H54 (cell line): ENCODE measurements at places on chromosomes 7 and 10.

DNA sequence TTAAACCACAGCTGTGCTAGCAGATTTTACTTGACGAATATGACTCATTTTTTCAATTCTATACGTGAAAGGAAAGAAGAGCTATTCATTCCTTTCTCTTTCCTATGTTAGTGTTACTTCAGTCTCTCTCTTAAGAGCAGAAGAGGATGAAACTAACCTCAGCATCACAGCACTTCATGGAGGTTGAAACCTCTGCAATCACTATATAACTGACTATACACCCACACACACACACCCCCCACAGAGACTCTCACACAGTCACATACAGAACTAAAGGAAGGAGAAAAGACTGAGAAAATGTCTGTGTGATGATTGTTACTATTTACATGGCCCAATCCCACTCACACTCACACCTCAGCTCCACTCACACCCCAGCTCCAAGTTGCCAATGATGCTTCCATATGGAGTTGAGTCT, 104.2 kb downstream of the KIF20B start:
- DNase-seq = no peak

DNA sequence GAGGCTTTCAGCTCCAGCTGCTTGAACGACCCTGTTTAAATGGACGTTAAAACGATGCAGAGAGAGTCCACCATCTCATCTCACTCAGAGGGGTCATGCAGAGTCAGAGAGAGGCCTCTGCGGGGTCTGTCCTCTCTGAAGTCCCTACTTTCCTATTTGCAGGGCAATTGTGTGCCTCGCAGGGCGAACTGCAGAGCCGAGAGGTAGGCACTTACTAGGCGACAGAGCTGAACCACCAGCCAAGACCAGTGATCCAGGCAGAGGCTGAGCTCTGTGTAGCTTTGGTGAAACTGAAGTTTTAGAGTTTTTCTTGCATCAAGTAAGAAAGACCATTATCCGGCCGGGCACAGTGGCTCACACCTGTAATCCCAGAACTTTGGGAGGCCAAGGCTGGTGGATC, 64.1 kb upstream of the CUX1 start:
- no peak for DNase-seq

DNA sequence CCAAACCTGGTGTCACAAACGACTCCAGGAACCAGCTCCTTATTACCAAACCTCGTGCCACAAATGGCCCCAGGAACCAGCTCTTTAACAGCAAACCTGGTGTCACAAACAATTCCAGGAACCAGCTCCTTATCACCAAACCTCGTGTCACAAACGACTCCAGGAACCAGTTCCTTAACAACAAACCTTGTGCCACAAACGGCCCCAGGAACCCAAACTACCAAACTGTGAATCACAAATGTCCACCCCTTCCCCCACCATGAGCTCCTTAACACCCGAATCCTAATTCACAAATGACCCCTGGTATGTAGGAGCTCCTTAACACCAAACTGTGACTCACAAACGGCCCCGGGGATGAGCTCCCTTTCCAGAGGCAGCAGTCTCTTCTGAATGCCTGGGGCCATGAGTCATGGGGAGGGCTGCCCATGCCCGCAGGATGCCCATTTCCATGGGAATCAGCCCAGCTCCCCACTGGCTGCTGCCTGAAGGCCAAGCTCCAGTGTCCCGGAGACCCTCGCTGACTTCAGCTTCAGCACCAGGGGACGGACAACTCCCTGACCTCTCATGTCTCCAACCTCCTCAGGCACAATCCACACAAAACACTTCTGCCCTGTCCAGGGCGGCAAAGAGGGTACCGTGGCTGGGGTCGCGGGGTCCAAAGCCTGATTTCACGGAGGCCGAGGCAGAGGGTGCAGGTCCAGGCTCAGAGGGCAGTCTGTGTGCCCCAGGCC, 213.1 kb downstream of the ELFN1 start:
- DNase-seq = peak; percentile 100

DNA sequence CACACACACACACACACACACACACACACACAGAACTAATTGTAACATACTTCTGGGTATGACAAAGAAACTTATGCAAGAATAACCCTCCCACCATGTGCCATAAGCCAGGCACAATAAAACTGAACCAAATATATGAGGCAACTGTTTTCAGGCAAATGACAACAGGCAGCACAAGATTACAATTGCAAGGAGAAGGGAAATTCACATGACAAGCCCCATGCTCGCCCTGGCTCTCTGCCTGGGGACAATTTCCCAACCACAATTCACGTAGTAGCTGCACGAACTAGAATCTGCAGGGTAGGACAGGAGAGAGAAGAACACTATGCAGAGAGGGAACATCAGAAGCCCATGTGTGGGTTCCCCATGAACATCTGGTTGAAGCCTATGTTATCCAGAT, 143.3 kb downstream of the CALN1 start:
- no peak for DNase-seq

GRCh38 chr7:32142649-32143048, 72.4 kb upstream of the PDE1C start:
- DNase-seq = no peak

DNA sequence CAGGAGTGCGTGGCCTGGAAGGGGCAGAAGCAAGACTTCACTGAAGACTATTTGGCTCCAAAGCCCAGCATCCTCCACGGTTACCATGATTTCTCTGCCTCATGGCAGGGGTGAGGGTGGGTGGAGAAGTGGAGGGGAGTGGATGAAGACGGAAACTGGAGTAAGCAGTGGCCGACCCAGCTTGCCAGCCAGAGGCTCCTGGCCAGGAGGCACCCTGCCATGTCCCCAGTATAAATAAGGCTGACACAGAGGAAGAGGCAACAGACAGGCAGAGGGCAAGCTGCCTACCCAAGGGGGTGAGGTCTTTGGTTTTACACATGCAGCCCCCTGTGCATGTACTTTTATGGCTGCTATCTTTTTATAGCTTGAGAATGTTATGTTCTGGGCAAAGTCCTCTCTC, 102.6 kb upstream of the TBX20 start:
- no peak for DNase-seq

DNA sequence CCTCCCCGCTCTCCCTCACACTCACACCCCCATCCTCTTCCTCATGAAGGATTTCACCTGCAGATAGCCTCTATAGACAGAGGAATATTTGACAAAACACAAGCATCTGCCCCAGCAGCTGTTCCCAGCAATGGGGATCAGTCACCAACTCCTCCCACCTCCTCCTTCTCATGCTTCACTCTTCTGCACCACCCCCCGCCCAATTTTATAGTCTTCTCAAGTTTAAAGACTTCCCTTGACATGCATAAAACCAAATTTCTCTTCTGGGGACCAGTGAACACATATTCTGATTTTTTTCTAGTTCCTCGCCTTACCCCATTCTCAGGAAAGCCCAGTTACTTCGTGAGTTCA, 654.4 kb downstream of the LRMDA start:
- no peak for DNase-seq

DNA sequence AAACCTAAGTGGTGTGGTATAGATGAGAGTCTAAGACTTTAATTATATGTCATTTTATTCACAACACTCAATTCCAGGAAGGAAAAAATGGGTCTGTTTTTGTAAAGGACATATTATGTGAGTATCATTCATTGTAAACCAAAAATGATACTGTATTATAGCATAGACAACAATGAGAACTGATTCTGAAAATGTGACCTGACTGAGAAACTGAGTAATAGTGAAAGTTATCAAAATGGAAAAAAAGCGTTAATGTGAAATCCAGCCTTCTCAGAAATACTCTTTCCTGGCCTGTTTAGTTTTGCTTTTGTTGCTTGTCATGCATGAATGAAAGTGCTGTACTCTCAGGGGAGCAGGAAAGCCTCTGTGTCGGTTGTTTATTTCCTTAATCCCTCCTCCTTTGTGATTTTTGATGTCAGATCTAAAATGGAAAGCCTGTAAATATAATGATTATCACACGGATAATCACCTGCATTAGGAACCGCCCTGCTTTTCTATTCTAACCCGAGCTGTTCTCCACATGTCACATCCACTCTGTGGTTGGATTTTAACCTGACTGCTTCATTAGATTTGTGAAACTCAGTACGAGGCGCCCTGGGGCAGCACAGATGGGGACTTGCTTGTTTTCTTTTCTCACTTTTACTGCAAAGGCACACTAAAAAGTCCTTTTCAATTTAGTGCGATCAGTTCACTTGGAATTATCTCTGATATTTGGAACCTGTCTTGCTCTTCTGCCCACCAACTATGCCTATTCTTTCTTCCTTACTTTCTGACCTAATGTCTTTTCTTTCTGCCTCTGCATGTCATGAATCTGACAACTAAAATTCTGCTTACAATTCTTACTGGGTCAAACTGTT, 240.9 kb upstream of the KAT6B start:
- no peak for DNase-seq

GRCh38 chr10:27699776-27700175, 45.8 kb downstream of the MKX start:
- DNase-seq = no peak

DNA sequence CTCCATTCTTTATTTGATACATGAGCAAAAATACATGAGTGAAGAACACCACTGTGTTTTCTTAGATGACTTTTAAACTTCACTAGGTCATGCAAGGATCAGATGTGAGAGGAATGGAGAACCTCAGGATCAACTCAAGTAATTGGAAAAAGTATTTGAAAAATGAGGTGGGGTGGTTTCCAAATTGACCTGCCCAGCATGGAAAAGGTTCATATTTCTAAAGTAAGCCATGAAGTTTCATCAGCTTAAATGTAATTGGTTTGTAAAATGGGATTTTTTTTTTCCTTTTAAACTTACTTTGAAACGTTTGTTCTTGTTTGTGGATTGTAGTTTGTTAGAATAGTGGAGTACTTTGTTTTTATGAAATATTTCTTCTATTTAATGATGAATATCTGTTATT, 134.8 kb downstream of the MLLT10 start:
- DNase-seq = no peak

DNA sequence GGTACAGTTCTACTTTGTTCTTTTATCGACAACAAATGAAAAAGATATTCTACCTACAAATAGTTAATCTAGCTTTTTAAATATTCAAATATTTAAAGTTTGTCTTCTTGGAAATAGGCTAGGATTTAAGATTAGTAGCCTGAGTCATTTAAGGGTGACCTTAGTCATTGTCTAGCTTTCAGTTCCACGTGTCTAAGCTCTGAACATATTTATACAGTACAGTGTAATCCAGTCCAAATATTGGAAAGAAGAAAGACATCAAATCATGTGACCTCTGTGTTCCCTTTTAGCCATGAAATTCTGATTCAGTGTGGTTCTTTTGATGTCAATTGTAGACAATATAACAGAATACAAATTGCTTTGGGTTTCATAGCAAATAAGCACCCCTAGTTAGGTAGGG, 121.1 kb downstream of the MALRD1 start:
- DNase-seq = no peak
